IMR-90 (cell line): ENCODE measurements at places on chromosomes 7 and 10.

GRCh38 chr7:67251986-67252558 lies 255.4 kb downstream of the TYW1 start:
- no peak for DNase-seq

DNA sequence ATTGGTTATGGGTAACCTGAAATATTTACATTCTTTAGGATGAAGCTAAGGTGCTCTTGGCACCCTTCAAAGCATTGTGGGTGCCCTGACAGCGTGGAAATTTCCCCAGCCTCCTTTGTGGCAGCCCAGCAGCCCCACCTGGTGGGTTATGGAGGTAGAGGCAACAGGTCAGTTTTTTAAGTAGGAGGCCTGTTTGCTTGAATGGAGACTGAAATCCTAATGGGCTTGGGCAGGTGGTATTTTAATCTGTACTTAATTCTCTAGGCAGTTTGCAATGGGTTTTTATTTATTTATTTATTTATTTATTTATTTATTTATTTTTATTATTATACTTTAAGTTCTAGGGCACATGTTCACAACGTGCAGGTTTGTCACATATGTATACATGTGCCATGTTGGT lies 139.4 kb downstream of the EPC1 start:
- peak; percentile 28 for DNase-seq

DNA sequence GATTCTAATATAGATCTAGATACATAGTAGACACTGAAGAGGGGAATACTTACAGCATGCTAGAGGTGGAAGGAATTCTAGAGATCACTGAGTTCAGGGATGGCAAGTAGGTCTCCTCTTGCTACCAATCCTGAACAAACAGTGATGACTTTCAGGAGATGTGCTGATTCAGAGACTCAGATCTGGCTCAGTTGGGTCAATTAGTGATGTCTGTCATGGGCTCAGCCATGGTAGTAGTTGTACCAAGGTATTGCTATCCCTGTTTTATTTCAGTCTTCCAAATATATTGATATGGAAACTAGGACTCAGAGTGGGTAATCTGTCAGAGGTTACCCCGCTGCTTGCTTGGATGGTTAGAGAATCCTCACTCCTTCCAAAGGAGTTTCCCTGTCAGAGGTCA lies 38.5 kb downstream of the UNC5B start:
- peak; percentile 31 for DNase-seq

GRCh38 chr7:54955296-54955695 lies 63.5 kb upstream of the EGFR start:
- no peak for DNase-seq

DNA sequence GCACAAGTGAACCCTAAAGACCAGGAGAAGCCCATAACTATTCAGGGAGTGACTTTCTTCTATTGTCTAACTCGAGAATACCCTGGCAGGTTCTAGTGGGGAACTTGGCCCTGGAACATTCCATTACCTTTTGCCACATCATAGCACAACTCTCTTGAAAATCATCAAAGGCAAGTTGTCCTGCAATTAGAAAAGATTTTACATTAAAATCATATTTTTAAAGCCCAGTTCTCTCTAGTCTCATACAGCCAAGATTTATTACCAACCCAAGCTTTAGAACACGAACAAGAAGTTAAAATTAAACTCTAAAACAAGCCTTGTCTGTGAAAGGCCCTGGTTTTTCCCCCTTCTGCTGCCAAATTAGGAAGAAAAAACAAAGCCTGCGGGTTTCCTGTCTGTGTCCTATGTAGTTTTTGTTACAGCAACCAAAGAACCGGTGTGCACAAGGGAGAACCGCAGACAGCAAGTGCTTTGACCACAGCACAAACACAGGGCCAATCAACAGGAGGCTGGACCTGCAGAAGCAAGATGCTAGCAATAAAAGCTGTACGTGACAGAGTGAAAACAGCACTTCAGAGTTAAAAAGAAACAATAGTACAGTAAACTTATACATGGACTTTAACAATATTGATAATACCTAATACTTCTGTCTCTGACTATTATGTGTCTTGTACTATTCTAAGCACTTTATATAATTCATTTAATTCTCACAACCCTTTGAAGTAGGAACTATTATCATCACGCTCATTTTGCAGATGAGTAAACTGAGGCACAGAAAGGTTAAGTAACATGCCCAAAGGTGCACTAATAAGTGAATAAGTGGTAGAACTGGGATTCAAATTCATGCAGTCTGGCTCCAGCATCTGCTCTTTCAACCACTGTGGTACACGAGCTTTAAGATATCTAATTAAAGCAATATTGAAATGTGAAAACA lies 65.8 kb downstream of the STK17A start:
- DNase-seq = peak; percentile 85

DNA sequence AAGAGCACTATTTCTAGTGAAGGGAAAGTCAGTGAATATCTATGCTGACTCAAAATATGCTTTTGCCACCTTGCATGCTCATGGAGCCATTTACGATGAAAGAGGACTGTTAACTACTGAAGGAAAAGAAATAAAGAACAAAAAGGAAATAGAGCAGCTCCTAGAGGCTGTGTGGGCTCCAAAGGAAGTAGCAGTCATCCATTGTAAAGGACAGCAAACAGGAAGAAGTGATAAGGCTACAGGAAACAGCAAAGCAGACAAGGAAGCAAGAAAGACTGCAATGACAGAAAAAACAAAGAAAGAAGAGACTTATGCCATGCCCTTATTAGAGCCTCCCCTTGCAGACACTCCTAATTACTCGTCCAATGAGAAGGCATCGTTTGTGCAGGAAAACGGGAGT lies 12.0 kb upstream of the ZNF33B start:
- no peak for DNase-seq

GRCh38 chr7:148931470-148931869 lies 47.4 kb upstream of the EZH2 start:
- DNase-seq = no peak

DNA sequence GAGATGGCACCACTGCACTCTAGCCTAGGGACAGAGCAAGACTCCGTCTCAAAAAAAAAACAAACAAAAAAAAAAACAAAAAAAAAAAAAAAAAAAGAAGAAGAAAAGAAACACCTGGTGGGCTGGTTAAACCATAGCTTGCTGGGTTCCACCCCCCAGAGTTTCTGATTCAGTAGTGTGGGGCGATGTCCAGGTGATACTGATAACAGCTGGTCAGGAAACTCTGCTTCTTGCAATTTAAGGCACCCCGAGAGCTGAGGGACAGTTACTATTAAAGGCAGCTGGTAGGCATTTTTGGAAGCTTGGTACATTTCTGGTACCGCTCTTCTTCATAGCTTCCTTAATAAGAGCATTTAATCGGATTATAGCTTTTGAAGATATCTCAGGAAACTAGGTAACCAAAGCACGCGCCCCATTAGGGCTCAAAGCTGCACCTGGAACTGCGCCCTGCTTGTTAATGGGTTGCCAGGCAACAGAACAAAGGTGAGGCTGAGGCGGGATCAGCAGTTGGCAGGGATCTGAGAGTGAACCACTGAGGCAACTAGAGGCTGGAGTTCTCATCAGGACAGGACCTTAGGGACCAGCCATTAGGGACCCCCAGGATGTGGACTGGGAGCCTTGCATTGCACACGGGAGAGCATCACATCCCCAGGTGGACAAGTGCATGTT lies 6.5 kb upstream of the SDK1 start:
- DNase-seq = no peak

GRCh38 chr10:49534670-49535381 lies 4.1 kb downstream of the ERCC6 start:
- peak; percentile 78 for DNase-seq

DNA sequence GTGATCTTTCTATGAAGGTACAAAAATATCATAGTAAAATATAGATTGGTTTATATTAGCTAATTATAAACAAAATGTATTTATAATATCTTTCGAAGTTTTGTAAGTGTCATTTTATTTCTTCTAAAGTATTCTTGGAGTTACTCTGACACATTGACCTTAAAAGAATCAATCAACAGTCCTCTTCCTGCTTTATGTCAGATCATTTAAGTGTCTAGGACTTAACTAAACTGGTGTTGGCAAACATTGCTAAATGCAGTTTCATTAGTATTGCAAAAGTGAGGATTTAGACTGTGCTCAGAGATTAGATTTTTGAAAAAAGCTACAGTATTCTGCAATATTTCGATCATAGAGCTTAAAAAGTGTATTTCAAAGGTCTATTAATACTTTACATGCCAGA lies 10.3 kb downstream of the GLCCI1 start:
- DNase-seq = no peak

GRCh38 chr7:35003679-35004303 lies 33.5 kb downstream of the DPY19L1 start:
- DNase-seq = peak; percentile 90

DNA sequence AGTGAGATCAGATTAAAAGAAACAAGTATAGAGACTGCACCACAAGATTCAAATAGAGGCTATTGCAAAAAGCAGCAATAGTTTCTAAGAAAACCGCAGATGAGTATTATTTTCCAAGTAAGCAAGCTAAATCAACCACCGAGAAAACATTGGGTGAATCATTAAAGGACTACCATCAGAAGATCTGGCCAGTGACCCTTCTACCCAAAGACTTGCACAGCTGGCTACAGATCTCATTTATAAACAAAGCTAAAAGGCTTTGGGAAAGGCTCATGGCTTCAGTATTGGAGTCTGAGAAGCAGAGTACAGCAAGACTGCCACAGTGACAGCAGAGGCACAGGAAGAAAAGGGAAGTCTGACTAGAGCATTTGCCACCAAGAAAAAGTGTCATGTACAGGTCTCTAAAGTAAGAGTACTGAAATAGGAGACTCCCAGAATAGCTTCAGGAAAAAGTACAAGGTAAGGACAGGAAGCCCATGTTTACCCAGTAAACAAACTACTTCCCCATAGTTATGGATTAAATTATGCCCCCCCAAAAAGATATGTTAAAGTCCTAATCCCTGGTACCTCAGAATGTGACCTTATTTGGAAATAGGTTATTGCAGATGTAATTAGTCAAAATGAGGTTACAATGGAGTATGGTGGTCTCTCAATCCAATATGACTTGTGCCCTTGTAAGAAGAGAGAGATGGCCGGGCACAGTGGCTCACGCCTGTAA lies 19.0 kb downstream of the STEAP1 start:
- DNase-seq = peak; percentile 50

- no peak for DNase-seq
Observed at GRCh38 chr7:100351657-100352058, 6.3 kb upstream of the PILRB start.

DNA sequence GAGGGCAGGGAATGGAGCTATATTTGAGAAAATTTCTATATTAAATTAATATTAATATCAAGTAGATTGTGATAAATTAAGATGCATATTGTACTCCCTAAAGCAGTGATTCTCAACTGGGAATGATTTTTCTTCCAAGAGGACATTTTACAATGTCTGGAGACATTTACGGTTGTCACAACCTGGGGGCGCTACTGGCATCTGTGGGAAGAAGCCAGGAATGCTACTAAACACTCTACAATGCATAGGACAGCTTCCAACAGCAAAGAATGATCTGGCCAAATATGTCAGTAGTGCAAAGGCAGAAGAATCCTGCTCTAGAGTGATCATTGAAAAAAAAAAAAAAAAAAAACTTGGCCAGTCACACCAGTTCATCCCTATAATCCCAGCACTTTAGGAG lies 100.0 kb downstream of the LSM5 start:
- DNase-seq = no peak

GRCh38 chr7:5484921-5485320 lies 61.3 kb upstream of the TNRC18 start:
- DNase-seq = no peak

- DNase-seq = no peak
Observed at GRCh38 chr7:131624536-131624935, 68.1 kb upstream of the PODXL start.

- peak; percentile 44 for DNase-seq
Observed at GRCh38 chr10:102408728-102409603, 9.6 kb downstream of the PSD start.

- peak; percentile 33 for DNase-seq
Observed at GRCh38 chr7:137878333-137878961, 31.7 kb upstream of the DGKI start.

- DNase-seq = no peak
Observed at GRCh38 chr7:36894190-36894589, 169.9 kb upstream of the AOAH start.

DNA sequence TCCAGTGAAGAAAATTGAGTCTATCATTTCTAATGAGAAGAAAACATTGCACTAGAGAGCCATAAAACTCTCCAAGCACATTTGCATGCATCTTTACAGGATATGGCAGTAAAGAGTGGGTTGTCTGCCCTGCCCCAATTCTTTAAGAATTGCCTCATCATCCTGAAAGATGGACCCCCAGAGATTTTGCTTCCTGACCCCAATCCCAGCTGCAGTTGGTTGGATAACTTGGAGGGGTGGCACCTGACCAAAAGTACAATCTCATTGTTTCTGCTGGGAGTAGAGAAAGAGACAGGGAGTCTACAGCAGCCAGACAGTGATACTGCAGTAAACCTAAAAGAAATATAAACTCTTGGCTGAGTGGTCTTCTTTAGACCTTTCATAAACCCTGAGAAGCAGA lies 49.1 kb upstream of the ADCY1 start:
- no peak for DNase-seq

DNA sequence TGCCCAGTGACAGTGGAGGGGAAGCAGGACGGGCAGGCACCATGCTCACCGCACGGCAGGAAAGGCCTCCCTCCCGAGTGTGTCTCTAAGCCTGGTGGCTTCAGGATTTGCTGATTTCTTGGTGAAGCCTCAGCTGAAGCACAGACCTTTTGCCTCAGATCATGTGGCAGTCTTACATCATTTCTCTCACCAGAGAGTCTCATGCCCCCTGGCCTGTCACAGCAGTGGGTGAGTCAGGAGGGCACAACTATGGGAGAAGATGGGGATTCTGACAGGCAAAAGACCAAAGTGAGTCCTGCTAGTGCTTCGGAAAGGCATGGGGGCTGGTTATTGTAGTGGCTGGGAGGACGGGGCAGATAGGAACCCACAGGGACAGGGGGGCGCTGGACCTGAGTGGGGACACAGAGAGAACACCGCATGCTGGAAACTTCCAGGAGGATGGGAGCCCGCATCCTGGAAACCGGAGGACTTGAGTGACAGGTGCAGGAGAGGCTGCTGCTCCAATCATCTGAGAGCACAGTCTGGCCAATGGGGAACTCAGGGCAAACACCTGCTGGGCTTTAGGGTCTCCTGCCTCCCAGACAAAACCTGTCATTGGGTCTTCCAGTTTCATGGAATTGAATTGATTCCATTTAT lies 166.8 kb downstream of the ADARB2 start:
- no peak for DNase-seq
